ENCODE measurements at places on chromosomes 2 and 18.

DNA sequence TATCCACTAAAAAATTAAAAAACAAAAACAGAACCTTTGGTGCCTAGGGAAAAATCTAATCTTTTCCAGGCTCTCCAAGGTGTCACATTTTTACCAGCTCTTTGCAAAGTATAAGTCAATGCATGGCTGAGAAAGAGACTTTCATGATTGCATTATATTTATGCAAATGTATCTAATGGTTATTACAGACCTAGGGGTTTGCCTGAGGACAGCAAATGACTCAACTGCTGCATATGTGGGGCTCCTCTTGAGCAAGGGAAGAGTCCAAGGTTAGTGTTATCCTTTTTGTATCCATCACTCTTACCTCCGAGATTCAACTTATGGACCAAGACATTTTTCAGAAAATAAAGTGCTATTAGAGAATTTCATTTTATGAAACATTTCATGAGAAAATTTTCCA is 33.9 kb upstream of the RMP24 start:
- DNase-seq = no peak

- peak; percentile 1 for DNase-seq
These were observed 130.4 kb downstream of the COL4A4 start for GRCh38 chr2:227033471-227034148.

DNA sequence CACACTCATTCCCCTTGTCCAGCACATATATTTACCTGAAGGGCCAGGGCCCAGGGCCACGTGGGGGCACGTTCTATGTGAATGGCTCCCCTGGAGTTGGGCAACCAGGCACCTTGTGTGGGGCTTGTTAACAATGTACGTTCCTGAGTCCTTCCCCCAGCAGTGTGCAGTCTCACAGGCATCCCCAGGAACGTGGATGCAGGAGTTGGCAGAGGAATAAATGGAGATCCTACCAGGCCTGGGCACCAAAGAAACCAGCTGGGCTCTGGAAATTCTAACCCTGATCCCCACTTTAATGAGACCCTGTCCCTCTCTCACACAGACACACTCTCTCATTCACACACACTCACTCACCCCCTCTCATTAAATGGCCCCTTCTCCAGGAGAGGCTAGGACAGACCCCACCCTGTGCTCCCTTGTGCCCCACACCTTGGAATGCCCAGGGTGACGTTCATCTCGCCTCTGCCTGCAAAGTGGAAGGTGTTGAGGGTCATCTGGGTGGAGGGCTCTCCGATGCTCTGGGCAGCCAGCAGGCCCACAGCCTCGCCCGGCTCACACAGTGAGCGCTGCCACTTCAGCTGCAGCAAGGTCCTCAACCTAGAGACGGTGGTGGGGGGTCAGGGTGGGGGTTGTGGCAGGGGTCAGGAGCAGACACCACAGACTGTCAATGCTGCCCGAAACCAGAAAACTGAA is 65.6 kb downstream of the POLR1A start:
- DNase-seq = no peak

DNA sequence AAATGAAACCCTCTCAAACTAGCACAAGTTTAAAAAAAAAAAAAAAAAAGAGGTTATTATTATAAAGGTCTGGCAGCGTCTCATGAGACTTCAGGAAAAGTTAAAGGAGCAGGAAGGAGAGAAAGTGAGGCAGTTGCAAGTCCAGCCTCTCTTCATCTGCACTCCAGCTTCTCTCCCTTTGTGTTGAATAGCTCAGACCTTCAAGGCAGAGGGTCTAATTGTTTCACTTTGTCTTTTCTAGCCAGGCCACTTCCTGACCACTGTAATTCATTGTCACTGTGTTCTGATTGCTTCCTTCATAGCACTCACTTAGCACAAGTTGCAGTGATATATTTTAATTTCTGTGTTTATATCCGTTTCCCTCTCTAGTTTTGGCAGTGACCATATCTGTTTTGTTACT is 99.9 kb downstream of the SPATS2L start:
- no peak for DNase-seq

DNA sequence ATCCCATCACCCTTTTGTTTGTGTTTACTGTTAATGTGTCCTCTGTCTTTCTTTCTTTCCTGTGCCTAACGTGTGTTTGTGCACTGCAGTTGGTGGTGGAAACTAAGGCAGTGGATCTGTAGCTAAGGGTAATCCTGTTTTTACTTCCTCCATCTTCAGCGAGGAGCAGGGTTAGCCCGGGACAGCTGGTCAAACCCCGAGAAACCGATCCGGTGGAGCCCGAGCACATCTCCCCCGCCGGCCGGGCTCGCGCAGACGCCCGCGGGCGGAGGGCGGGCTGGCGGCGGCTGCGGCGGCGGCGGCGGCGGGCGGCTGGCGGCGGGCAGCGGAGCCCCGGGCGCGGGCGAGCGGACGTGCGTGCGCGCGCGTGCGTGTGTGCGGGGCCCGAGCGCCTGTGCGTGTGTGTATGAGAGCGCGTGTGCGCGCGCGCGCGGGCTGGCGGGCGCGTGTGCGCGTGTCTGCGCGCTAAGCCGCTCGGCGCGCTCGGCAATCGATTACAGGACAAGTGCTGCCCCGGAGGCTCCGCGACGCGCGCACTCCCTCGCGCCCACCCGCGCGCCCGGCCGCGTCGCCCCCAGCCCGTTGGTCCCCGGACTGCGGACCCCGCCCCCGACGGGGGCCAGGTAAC is at the start of gene IKZF2:
IKZF2 (minus strand) TSS at position 176 of the 628 bp plus-strand sequence. CDS start 2,983 bp downstream, outside the sequence.
- peak; percentile 52 for DNase-seq

- no peak for DNase-seq
These were observed 769 bp downstream of the FKBP1B start for GRCh38 chr2:24050041-24050979.

- DNase-seq = no peak
These were observed 313.6 kb upstream of the CDH20 start for GRCh38 chr18:61019338-61020301.

GRCh38 chr2:60808330-60808801 is 52.3 kb downstream of the PAPOLG start:
- DNase-seq = no peak

- no peak for DNase-seq
These were observed 90.1 kb upstream of the NOL4 start for GRCh38 chr18:34314847-34315246.

DNA sequence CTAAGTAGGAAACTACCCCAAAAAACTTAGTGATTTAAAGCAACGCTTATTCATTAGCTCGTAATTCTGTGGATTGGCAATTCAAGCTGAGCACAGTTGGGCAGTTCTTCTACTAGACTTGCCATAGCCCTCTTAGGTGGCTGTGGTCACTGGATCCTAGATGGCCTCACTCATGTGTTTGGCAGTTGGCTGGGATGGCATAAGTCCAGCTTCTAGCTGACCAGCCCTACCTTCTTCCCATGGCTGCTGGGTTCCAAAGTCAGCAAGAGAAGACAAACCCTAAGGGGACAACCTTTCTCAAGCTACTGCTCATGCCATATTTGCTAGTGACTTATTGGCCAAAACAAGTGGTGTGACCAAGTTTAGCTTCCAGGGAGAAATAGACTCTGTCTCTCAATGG is 95.3 kb downstream of the COPS8 start:
- no peak for DNase-seq

- DNase-seq = no peak
These were observed 350.4 kb downstream of the TSN start for GRCh38 chr2:122105877-122106206.

DNA sequence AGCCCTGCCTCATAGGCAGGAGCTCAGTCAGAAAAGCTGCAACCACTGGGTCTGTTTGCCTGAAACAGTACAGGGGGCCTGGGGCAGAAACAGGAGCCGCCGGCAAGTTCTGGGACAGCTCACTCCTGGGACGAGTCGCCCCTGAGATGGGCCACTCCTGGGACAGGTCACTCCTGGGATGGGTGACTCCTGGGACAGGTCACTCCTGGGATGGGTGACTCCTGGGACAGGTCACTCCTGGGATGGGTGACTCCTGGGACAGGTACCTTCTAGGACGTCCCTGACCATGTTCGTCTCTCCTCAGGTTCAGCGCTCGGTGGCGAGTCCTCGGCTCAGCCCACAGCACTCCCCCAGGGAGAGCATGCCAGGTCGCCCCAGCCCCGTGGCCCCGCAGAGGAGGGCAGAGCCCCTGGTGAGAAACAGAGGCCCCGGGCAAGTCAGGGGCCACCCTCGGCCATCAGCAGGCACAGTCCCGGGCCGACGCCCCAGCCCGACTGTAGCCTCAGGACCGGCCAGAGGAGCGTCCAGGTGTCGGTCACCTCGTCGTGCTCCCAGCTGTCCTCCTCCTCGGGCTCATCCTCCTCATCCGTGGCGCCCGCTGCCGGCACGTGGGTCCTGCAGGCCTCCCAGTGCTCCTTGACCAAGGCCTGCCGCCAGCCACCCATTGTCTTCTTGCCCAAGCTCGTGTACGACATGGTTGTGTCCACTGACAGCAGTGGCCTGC is 51.8 kb downstream of the NTSR2 start:
- DNase-seq = no peak

DNA sequence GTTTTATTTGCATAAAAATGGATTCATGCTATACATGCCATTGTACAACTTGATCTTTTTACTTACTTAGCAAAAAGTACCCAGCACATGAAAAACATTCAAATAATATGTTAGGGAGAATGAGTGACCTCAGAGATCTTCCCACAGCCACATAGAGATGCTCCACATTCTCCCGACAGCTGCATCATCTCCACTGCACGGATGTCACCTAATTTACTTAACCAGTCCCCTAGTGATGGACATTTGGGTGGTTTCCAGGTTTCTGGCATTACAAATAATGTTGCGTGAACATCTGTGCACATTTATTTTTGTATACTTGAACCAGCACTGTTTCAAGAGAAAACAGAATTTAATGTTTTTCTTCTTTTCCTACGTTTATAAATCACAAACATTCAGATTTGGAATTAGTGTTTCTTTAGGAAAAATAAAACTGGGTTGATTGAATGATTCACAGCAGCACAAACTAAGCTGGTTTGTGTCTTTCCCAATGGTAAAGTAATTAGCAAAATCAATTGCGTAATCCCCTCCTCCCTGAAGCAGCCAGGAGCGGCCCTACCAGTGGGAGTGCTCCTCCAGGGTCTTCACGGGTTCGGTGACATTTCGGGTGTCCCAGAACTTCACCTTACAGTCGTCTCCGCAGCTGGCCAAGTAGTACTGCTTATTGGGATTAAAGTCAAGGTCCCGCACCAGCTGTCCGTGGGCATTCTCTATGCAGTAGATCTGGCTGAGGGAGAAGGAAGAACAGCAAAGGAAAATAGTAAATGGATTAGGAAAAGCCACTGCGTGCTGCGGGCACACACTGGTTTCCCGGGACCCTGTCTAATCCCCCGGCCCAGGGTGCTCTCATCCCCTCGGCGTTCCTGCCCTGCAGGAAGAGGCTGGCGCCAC is 183.9 kb downstream of the EIPR1 start:
- DNase-seq = no peak

Data from stimulated activated CD4-positive, alpha-beta T cell treated with anti-CD3 and anti-CD28 coated beads, Interleukin-1b, Interleukin-23, amount 100 ng/mL, for 4 hours (primary cell).